ENCODE measurements at places on chromosomes 12 and 14. TPM values are rescaled to one million over a fixed set of nuclear protein-coding genes. Genes with fewer than 3 reads are reported as not detected.

CD69 gene
- total RNA-seq = not detected

RD3L gene
- total RNA-seq = not detected

NGB gene
- 0.11 TPM for total RNA-seq

VTI1B gene
- 118 TPM for total RNA-seq

B4GALNT1 gene
- 2.6 TPM for total RNA-seq

C12orf42 gene
- not detected for total RNA-seq

FITM1 gene
- total RNA-seq = 0.31 TPM

ABCB9 gene
- 4.6 TPM for total RNA-seq

- no peak for DNase-seq
Measured at GRCh38 chr14:54738009-54738408, 164.6 kb downstream of the GCH1 start.

DNA sequence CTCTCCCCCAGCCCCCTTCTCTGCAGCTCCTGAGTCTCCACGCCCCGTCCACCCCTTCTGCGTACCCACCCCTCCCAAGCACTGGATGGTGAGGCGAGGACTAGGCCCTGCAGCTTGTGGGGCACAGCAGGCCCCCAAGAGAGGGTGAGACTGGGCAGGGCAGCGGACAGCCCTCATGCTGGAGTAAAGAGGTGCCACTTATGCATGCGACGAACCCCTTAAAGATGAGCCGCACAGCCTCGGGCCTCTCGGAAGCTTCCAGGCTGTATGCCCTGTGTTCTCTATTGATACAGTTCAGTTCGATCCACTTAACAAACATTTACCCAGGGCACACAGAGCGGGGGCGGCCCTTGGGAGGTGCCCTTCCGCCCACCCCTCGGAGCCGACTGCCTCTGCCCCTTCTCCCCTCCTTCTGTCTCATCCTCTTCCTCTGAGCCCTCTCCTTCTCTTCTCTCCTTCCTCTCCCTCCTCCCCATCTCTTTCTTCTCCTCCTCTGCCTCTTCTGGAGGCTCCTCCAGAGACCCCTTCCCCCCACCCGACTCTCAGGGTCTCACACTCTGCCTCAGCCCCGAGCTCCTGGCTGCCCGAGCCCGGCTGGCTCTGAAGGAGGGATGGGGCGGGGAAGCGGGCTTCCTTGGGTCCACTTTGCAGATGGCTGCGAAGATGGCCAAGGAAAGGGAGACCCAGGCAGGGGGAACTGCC lies 32.7 kb upstream of the DLK1 start:
- no peak for DNase-seq

GRCh38 chr14:104177411-104177810 lies 39.0 kb downstream of the KIF26A start:
- no peak for DNase-seq

DNA sequence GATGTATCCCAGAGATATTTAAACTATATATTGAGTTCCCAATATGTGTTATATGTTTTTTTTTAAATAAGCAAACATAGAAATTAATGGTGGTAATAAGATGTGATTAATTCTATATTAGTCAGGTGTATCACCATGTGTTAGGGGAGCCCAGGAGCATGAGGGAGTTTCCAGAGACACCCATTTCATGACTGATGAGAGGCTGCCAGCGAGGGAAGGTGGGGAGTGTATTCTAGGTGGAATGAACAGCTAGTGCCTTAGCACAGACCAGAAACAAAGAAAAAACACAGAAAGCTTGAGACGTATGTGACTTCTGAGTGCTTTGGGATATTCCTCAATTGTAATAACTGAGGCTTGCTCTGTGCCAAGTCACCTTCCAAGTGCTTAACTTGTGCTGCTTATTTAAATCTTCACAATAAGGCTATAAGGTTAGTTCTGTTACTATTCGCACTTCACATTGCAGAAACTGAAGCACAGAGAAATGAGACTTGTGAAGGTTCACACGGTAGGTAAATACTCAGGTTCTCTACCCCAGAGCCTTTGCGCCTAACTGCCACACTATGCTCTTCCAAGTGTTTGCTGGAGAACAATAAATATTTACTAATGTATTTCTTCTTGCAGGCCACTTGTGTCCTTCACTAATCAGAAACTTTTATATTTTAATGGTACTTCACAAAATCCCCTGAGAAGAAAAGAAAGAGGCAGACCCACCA lies 17.9 kb upstream of the MGP start:
- DNase-seq = no peak

DNA sequence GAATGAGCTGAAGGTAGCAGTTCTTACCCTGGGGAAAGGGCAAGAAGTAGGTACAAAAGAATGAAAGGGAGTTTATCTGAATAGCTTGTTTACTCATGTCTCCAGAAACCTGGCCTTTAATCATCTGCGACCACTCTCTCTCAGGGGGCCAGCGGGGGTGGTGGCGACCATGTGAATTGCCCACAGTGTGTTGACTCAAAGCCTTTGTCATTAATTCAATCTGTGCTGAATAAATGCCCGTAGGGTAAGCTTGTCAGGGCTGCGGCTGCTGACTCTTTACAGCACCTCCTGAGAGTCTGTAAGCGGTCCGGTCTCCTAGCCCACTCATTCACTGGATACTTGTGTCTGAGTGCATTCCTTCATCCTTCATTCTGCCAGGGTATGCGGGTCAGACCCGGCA lies 874.4 kb downstream of the SLC6A15 start:
- no peak for DNase-seq

- DNase-seq = no peak
Measured at GRCh38 chr14:102049258-102050025, 37.4 kb downstream of the HSP90AA1 start.

DNA sequence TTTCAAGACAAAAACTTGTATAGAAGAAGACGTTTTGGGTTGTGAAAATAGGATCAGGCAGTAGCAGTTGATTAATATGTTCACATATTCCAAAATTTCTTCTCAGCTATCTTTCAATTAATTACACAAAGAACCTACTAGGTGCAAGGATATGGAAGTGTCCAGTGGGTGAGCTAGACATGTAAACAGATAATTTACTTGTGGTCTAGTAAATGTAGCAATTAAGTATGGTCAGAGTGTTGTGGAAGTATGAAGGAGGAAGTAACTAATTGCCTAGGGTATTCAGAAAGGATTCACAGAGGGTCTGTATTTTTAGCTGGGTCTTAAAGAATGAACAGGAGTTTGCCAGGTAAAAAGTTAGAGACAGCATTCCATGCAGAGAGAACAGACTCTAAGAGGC lies 5.9 kb downstream of the GOLGA5 start:
- DNase-seq = no peak

- DNase-seq = no peak
Measured at GRCh38 chr12:22541496-22542155, 2.7 kb downstream of the C2CD5 start.

DNA sequence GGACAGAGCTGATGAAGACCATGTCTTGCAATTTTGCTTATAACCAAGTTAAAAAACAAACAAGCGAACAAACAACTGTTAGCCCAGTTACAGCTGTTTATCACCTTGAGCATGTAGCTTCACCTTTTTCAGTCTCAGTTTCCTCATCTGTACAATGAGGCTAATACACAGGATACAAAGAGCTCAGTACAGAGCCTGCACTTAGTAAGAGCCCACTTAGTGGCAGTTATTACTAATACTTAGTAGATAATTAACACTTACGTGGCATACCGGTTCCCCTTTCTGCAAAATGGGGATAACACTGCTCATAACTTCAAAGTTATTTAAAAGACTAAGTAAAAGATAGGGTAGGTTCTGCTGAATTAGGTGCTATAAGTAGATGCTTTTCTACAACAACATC lies 228.0 kb downstream of the MON2 start:
- no peak for DNase-seq

- DNase-seq = no peak
Measured at GRCh38 chr12:123398550-123399254, 14.8 kb downstream of the KMT5A start.

DNA sequence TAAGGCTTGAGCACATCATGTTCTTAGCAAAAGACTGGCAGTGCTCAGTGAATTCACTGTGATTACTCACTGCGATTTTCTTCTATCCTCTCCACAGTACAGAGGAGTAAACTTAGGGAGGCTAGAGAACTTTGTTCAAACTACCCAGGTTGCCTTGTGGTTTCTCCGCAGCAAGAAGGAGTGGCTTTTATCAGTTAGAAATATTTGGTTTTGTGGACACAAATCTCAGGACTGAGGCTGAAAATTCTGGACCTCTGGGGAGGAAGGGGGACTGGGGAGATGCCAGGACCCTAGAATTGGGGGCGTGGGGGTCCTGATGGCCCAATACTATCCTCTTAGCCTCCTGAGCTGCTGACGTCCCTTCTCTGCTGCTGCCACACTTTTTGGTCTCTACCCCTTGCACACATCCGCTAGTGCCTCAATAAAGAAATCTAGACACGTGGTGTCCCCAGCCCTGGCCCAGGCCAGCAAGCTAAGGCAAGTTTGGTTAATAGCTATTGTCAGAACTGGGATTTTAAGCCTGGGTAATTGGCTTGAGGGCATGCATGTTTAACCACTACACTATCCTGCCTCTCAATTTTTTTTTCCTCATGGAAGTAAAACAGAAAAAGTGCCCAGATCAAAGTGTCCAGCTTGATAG lies 842 bp downstream of the OAS2 start:
- DNase-seq = no peak

DNA sequence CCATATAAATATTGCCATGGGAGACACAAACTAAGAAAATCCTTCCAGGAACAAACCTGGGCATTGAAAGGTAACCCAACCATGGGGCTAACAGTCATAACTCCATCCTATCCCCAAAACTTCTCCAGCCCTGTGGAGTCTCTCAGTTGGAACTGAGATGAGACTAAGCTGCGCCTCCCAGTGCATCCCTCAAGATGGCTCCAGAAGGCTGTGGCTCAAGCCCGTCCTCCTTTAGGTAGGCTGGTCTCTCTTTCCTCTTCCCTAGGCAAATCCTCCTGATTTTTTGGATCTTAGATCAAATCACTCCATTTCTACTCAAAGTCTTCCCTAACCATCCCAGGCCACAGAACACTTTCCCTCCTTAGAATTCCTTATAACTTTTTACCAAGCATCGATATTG lies 364.3 kb upstream of the CCDC196 start:
- peak; percentile 45 for DNase-seq

GRCh38 chr12:9694241-9694640 lies 24.7 kb downstream of the CLEC2D start:
- DNase-seq = no peak

GRCh38 chr14:67077921-67078320 lies 111.3 kb upstream of the GARIN2 start:
- DNase-seq = no peak

DNA sequence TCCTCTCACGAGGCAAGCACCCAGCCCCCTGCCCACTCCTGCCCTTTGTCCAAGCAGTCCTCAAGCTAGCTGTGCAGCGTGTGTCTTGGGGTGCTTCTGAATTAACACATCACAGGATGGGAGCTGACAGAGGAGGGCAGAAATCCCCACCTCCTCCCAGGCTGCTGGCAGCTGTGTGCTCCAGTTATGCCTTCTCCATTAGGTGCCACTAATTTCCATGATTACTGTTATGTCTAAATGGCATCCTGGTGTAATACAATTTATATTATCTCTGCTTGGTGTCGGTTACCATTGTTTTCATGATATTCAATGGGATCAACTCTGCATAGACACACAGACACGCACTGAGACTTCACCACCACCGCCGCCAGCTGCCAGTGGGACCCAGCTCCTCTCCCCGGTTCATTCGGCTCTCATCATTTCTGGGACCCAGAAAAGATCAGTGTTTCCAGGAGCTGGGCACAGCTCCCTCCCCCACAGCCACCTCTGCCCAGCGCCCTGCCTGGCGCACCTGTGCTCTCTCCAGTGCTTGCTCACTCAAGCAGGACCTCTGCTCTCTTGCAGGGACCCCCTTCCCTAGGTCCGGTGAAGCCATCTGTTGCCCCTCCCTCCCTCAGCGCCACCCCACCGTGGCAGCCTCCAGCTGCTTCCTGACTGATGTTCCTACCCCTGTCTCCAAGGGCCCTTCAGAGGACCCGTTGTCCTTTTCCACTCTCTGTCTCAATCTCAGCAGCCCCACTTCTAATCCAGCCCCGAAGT lies 167.5 kb upstream of the FKBP4 start:
- no peak for DNase-seq

- DNase-seq = peak; percentile 81
Measured at GRCh38 chr14:96204151-96205058, at the start of gene BDKRB2. Gene BDKRB2, plus strand, starts transcription at chr14:96204839. Its CDS starts 32,269 bp downstream, at chr14:96237108.

DNA sequence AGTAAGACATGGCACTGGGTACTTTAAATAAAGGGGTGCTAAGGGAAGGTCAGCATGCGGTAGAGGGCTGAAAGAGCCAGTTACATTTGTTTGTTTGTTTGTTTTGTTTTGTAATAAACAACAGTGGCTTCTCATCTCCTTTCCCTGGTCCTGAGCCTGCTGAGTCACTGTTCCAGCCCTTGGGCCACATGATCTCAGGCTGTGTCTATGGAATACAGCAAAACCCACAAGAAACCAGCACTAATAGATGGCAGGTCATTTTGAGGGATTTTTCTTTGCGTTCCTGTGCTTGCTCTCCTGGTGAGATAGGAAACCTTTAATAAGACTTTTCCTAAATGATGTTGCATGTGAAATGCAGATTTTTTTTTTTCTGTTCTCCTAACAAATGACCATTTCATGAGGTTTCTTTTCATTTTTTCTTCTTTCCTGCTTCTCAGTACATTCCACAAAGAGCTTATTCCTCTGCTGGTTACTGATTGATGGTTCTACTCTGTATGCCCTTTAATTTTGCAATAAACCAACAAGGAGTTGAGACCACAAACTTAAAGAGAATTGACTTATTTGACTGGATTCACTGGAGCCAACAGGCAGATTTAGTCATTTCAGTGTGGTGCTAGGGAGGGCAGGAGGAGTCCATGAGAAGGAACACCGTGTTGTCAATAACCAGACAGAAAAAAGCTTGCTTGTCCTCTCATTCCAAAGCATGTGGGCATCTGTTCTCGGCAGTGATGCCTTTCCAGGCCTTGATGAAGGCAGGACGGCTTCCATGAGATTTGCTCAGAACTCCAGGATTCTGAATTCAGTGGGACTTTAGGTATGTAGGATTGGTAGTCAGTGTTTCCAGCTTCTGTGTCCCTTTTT lies 459.2 kb downstream of the RAD51B start:
- no peak for DNase-seq
